ENCODE measurements at places on chromosomes 16 and 17.

DNA sequence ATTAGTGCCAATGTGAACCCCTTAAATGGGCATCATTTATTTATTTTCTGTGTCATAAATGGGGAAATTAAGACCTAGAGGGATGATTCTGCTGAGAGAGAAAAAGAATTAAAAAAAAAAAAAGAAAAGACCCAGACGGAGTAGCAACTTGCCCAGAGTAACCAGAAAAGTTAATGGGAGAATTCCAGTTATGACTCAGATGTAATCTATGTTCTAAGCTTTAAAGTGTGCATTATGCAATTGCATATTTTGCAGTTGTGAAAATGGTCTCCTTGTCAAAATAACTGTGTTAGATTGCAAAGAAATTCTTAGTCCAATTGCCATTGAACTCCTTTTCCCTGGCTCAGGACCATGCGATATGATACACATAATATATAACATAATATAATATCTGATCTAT lies 38.6 kb upstream of the TBX2 start:
- DNase-seq, result no peak

- no peak for DNase-seq
Measured at GRCh38 chr16:56866955-56867830, 2.2 kb downstream of the SLC12A3 start.

DNA sequence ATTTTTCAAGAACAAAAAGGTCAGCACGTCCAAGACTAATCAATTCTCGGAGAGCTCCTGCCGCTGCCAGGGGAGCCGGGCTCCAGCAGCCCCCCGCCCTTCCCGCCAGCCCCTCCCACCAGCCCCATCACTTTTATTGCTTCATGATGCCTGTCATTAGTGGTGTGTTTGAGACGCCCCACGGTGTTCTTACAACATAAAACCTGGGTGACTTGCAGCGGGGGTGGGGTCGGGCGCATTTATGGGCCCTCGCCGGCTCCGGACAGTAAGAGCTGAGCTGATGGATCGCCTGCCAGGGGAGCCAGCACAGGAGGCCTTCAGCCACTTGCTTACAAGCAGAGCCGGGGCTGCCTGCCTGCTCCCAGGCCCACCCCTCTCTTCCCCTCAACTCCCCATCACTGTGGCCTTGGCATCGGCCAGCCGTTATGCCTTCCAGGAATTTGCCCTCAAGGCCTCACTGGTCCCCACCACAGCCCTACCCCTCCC lies 82.9 kb upstream of the CBX4 start:
- DNase-seq, result no peak

DNA sequence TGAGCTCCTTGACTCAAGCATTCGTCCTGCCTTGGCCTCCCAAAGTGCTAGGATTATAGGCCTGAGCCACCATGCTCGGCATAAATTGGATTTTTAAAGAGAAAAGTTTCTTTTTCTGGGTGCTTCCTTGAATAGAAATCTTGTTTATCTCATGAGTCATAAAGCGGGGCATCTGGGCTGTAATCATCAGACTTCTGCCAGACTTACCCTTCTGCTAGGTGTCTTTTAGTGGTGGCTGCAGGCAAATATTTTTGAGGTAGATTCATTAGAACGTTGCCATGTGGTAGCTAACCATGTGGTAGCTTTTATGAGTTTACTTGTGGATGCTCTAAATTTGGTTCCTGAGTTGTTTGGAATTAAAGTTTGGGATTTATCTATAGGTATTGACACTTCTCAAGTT lies 13.4 kb downstream of the PGS1 start:
- DNase-seq, result no peak

DNA sequence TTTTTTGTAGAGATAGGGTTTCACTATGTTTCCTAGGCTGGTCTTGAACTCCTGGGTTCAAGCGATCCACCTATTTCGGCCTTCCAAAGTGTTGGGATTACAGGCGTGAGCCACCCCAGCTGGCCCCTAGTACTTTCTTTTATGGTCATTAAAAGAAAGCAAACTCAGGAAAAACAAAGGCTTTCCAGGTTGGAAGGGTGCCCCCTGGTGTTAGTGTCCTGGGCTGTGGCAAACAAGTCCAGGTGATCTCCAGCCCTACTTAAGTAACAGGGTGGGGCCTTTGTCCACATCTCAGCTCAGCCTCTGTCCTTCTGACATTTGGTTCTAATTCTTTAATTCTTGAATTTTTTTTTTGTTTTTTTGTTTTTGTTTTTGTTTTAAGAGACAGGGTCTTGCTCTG lies 6.9 kb downstream of the IGFBP4 start:
- DNase-seq, result no peak

DNA sequence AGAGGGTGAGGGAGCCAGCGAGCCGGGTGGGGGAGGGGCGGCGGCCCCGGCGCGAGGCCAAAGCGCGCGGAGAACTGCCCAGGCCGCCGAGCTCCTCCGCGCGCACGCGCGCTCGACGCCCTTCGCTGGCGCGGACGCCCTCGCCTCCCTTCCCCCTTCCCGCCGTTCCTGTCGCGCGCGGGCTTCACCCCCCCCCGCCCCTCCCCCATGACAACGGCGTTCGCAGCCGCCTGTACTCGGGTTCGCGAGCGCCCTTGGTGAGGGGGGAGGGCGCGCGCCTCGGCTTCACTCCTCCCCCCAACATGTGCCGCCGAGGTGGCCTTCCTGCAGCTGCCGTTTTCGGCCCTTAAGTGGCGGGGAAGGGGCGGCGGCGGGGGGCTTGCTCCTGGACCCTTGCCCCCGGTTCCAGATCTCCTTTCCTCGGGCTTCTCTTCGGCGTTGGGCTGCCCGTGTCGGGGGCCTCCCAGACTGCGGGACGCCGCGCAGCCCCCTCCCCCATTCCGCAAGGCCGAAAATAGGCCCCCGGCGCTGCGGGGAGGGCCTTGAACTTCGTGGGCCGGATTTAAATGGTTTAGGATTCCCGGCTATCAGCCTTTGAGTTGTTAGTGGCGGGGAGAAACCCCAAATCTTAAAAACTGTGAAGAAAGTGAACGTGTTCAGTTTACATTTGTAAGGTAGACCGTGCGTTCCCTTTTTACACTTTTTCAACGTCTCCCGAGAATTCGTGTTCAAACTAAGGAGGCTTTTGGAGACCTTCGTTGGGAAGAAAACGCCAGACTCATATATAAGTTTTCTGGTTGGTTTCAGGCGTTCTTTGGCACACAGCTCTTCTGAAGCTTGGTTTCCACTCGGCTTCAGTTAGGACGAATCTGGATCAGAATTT lies 653 bp downstream of the SRRM2 start:
- no peak for DNase-seq

GRCh38 chr17:71780596-71780995 lies 340.2 kb upstream of the SOX9 start:
- DNase-seq, result no peak

DNA sequence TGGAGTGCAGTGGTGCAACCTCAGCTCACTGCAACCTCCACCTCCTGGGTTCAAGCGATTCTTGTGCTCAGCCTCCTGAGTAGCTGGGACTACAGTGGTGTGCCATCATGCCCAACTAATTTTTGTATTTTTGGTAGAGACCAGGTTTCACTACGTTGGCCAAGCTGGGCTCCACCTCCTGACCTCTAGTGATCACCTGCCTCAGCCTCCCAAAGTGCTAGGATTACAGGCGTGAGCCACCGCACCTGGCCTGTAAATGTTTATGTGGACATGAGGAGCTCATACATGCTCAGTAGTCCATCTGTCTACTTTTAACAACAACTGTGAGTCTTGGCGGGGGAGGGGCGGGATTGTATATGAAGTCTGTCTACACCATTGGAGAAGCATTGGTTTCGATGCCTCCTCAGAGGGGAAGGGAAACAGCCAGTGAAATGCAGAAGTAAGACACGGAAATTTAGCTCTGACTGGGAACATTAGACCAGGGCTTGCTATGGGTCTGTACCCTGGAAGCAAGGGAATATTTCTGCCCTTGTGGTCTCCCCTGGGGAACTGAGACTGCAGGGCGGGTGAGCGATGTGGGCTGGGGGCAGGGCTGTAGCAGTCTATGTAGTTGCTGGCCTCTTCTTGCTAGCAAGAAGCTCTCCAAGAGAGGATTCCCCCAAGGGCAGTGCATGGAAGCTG lies 9.3 kb downstream of the NUBP1 start:
- DNase-seq, result no peak

- no peak for DNase-seq
Measured at GRCh38 chr16:68232335-68232734, 3.6 kb downstream of the ESRP2 start.

- no peak for DNase-seq
Measured at GRCh38 chr16:86096850-86097249, 197.9 kb downstream of the IRF8 start.

GRCh38 chr17:32673964-32674363 lies 187.2 kb downstream of the CDK5R1 start:
- DNase-seq, result no peak

DNA sequence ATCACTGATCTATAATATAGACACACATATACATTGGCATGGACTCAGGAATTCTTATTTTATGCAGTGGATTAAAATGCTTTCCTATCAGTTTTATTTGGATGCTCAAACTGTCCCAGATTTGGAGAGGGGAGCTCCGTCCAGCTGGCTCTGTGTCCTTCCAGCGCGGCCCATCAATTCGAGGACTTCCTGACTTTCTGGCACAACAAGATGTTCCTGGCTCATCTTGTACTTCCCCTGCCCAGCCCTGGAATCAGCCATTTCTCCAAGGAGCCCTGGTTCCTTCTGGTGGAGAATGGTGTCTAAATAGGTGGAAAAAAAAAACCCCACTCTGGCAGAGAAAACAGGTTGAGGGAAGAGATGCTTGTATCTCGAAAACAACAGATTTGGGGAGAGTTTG lies 94.5 kb downstream of the CRISPLD2 start:
- DNase-seq, result no peak

DNA sequence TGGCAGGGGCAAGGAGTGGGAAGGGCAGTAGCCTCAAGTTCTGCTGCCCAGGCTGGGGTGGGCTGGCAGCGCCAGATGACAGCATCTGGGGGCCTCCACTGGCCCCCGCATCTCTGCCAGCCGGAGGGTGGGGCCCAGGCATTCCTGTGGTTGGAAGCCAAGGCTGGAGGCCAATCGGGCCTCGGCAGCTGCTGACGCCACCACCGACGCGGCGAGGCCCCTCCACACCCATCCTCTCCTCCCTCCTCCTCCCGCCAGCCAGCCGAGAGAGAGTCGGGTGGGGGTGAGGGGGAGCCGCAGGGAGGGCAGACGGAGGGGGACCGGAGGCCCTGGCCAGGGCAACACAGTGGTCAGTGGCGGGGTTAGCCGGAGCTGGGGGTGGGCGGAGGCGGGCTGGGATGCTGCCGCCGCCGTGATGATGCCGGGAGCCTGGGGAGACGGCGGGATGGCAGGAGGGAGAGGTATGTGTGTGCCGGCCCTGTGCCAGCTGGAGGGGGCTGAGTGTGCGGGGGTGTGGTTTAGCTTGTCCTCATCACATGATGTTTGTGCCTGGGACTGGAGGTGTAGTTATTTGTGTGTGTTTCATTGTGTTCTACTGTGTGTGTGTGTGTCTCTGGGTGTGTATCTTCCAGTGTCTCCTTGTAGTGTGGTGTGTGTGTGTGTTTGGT lies 36.6 kb downstream of the ARHGAP23 start:
- no peak for DNase-seq
